ENCODE measurements at places on chromosomes 16 and 17.

DNA sequence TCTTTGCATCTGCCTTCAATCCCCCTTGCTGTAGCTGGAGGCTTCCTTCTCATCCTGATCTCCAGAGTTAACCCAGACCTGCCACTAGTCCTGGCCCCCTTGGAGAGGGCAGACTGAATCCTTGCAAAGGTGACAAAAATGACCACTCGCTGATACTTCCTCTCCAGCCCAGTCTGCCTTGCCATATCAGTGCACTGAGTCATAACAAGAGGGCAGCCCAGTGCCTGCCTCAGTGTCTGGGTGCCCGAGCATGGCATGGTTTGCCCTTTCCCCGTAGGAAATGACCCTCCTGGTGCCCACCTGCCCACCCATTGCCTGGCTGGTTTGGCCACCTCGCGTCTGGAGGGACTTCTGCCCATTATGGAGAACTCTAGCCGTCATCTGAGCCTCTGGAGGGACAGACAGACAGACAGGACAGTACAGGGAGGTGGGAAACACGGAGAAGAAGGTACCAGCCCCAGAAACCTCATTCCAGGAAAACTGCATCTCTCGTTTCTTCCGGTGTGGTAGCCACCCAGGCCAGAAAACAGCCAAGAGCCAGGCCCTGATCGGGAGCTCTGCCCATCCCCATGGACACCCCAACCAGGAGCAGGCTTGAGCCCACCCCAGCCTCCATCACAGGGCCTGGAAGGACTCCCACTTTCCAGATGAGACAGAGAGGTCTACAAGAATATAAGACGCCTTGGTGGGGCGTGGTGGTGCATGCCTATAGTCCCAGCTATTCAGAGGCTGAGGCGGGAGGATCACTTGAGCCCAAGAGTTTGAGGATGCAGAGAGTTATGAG is 71.5 kb downstream of the SCNN1B start:
- no peak for DNase-seq

GRCh38 chr17:2369551-2370210 is 31.2 kb downstream of the MNT start:
- no peak for DNase-seq

GRCh38 chr16:12646490-12647274 is 157.0 kb downstream of the CPPED1 start:
- DNase-seq, result peak; percentile 12

DNA sequence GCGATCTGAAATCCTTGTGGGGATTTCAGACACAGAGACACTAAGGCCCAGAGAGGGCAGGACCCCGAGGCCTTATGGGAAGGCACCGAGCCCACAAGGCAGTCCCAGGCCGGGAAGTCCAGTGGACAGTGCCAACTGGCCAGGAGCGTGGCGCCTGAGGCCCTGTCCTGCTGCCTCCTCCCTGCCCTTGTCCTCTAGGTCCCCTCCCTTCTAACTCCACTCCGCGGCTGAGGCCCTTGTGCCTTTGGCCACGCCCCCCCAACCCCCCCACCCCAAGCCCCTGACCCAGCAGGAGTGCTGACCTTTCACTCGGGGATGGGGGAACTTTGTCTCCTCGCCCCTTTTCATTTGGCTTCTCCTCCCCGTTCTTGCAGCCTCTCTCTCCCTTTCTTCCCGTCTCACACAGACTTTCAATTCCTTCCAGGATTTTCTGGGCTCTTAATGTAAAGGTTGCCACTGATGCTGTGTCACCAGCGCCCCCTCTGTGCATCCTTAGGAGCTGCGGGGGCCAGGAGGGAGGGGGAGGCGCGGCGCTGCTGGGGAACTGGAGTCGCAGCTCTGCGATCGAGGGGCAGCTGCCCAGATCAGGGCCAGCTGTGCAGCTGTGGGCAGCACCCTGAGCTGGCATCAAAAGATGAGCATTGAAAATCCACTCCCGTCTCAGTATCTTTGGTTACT is 29.1 kb downstream of the CRHR1 start:
- DNase-seq, result no peak

GRCh38 chr16:30956601-30957455 is 726 bp upstream of the SETD1A start:
- peak; percentile 94 for DNase-seq

DNA sequence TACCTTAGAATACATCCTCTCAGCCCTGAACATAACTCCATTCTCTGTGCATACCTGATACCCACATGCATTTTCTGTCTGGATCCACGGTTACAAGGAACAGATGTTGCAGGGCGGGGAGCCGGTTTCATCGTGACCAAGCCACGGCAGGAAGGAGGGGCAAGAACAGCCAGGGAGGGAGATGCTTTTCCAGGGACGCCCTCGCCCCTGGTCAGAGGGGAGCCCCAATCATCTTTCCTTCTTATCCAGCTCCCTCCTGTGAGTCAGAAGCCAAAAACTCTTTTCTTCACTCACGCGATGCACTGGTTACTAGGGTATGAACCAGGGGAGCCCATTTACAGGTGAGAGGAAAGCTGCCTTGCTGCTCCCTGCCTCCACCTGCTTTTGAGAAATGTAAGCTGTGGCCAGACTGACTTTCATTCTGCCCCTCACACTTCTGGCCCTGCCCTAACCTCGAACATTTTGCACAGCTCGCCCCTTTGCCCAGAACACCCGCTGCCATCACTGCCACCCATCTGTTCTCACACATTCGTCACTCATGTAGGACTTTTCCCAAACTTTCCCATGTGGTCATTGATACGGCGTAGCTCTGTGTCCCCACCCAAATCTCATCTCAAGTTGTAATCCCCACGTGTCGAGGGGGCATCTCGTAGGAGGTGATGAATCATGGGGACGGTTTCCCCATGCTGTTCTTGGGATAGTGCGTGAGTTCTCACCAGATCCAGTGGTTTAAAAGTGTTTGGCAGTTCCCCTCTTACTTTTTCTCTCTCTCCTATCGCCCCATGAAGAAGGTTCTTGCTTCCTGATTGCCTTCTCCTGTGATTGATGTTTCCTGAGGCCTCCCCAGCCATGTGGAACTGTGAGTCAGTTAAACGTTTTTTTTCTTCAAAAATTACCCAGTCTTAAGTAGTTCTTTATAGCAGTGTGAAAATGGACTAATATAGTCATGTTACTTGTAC is 20.5 kb downstream of the FOXL1 start:
- DNase-seq, result no peak

- no peak for DNase-seq
These were observed 8.6 kb upstream of the SLC13A5 start for GRCh38 chr17:6721744-6722143.

DNA sequence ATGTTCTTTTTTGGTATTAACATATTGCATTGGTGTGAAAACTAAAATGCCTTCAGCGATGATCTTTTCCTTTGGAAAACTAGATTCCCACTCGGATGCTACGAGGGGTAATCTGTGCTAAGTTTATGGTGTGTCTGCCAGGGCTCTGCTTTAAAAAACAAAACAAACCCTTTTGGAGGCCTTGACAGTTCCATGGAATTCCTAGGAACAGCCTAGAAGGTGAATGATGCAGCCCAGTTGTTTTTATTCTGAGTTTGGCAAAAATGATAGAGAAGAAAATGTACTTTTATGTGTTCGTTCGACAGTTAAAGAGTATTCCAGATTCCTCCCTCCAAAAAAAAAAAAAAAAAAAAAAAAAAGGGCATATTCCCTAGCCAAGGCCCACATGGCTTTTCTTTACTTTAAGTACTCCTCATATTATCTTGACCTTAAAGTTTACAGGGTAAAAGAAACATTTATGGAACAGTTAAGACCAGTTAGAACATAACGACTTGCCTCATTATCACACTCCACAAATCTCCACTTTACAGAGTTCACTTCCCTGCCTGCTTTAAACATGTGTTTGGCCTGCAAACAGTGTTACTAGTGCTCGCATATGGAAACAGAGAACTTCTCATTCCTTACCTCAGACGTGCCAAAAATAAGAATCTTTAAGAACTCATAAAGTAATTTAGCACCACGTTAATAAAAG is 159.1 kb downstream of the WWOX start:
- no peak for DNase-seq

DNA sequence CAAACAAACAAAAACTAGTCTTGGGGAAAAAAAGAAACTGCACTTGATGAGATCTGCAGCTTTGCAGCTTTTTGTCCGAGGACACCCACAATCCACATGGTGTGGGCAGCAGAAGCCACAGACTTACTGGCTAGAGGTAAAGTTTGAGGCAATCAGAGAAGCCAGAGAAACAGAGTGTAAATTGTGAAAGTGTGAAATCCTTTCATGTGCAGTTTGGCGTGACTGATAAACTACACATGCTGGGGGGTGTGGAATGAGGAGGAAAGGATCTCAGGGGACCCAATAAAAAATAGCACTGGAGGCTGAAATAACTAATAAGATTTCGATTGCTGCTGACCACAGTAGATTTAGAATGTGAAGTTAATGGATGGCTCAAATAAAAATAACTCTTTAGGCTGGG is 42.4 kb upstream of the HOXB13 start:
- no peak for DNase-seq

DNA sequence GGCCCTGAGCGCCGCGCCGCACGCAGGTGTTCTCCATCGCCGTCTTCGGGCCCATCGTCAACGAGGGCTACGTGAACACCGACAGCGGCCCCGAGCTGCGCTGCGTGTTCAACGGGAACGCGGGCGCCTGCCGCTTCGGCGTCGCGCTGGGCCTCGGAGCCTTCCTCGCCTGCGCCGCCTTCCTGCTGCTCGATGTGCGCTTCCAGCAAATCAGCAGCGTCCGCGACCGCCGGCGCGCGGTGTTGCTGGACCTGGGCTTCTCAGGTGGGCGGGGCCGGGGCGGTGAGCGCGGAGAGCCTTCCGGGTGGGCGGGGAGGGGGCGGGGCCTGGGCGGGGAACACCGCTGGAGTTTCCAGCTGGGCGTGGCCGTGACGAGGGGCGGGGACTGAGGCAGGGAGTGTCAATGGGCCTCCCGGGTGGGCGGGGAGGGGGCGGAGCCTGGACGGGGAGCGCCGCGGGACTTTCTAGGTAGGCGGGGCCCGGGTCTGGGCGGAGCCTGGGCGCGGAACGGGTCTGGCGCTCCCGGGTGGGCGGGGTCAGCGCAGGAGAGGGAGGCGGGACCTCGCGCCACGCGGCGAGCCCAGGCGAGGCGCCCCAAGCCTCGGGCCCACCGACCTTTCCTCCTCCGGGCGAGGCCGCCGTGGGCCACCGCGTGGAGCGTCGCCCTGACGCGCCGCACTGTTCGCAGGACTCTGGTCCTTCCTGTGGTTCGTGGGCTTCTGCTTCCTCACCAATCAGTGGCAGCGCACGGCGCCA is 2.4 kb downstream of the SYNGR3 start:
- DNase-seq, result peak; percentile 99

DNA sequence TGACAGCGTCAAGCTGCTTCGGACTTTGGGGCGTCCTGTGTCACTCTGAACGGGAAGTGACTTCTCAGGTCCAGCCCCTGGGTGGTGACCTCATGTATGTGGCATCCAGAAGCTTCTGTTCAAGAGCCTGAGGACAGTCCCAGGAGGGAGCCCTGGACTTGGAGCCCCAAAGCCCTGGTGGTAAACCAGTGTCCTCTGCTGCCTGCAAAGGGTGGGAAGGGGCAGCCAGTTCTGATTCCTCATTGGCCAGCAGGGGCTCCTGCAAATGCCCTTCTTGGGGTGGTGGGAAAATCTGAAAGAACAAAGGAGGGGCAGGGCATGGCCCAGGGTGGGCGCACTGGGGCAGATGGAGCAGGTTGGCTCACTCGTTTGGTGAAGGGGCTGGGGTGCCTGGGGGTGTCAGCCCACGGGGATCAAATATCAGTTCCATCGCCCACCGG is 1.6 kb downstream of the OSGIN1 start:
- no peak for DNase-seq

- no peak for DNase-seq
These were observed 182.4 kb downstream of the RAB11FIP4 start for GRCh38 chr17:31573861-31574260.

GRCh38 chr16:1465567-1465915 is 9.3 kb downstream of the CLCN7 start:
- DNase-seq, result no peak

DNA sequence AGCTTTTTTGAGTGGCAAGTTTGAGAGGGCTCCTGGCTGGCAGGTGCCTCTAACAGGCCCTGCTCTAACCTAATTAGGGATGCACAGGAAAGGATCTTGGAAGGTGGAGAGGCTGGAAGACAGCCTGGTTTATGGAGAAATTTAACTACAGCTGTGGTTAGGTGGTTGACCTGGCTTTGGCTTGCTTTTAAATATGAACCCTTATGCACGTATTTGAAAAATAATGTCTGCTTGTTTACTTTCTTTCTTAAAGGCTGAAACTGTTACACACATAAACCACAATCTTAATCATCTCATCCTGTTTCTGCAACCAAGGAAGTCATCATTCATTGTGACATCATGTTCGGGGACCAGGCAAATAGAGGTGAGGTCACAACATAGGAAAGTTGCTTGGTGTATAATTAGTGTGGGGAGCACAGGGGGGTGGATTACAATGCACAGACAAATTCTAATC is 23.1 kb upstream of the DHRS13 start:
- DNase-seq, result peak; percentile 50

DNA sequence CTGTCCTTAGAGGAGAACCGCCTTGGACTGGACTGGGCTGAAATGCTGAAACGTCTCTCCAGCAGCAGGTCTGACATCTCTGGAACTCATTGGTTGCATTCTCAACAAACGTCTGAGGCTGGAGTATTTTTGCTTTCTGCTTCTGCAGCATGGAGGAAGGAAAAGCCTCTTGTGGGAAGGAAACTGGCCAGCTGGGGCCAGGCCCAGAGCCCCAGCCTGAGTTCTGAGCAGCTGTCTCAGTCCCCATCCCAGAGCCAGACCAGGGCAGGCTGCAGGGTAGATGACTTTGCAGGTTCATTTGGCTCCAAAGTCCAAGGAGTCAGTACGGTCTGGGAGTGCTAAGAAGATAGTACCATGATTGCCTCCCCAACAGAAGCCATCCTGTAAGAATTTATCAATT is 18.3 kb downstream of the TEKT3 start:
- no peak for DNase-seq

DNA sequence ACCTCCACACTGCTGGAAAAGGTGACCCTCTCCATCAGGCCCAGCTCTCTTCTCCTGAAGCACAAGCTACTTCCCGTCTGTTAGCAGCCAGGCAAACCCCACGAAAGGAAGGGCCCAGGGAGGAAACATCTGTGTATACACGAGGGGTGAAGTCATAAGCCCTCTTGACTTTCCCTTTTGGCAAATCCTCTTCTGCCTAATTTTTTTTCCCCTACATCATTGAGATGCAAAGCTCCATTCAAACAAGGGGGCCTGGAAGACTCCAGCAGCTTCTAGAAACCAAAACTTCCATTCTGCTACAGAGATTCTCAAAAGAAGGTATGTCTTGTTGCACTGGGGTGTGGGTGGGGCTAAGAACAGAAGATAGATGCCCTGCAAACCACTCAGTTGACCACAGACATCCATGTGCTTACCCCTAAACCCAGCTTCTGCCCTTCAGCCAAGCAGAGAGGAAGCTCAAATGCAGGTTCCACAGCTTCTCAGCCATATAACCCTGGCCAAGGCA is 145.6 kb upstream of the RCVRN start:
- no peak for DNase-seq

- DNase-seq, result no peak
These were observed 19.5 kb upstream of the TUBG2 start for GRCh38 chr17:42639525-42640113.

DNA sequence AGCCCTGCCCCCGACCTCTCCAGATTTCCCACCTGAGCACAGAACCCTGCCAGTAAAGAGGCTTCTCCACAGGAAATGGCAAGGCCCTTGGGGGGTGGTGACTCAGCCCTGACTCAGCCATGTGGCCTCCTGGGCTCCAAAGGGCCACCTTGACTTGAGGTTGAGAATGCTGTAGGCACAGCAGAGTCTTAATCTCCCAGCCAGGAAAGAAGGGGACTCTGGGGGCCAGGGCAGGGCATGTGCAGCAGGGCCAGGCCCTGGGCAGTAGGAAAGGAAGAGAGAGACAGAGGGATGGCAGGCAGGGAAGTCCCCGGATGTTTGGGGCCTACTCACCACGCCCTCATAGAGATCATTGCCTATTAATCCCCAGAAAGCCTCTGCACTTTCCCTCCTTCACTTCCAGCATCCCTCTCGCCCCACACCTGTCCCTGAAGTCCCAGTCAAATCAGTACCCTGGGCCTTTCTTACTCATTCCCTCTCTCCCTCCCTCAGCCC is 4.8 kb upstream of the ITGA3 start:
- DNase-seq, result peak; percentile 67
